ENCODE measurements at places on chromosomes 5 and 9.

DNA sequence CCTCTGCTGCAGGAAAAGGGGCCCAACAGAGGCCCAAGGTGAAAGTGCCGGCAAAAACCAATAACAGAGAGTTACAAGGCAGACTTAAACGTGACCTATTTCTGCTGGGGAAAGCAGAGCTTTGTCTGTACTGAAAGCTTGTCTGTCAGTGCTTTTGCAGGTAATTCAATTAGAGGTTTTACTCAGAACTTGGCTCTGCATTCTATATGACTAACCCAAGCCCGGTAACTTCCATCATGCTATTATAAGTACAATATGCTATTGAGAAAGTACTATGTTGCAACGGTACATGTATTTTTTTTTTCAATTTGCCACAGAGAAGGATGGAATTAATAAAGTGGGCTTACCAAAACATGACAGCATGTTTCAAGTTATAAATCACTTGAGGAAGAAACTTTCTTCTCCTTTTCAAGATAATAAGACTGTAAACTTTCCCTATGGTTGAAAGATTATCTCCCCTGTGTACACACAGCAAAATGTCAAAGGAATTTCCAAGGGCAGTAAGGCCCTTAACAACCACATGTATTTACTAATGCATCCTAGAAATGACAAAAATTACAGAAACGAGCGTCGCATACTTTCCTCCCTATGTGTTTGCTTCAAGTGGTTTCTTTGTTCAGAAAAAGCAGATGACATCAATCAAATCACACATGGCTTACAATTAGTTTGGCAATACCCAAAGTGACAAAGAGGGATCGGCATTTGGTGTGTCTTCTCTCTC lies 282.4 kb downstream of the EFNA5 start:
- DNase-seq = no peak

- DNase-seq = no peak
Measured at GRCh38 chr5:142484821-142485387, 160.1 kb upstream of the SPRY4 start.

- DNase-seq = no peak
Measured at GRCh38 chr9:3865141-3865772, 339.5 kb upstream of the RFX3 start.

GRCh38 chr5:98772415-98773213 lies 849 bp upstream of the RGMB start:
- no peak for DNase-seq

- no peak for DNase-seq
Measured at GRCh38 chr9:96150324-96151227, 151.4 kb downstream of the HSD17B3 start.

GRCh38 chr5:39543335-39543734 lies 118.6 kb upstream of the DAB2 start:
- no peak for DNase-seq

DNA sequence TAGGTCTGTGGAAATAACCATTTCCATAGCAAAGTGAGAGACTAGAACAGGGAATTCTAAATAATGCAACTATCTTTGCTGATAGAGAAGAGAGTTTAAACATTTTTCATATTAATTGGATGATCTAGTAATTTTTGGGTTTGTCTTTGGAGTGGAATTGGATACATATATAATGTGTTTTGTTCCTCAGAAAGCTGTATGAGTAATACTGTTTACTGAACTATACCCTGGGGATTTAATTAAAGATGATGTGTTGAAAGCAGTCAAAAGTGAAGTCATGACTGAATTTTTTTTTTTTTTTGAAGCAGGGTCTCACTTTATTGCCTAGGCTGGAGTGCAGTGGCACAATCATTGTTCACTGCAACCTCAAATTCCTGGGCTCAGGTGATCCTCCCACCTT lies 17.9 kb downstream of the FER start:
- DNase-seq = no peak

DNA sequence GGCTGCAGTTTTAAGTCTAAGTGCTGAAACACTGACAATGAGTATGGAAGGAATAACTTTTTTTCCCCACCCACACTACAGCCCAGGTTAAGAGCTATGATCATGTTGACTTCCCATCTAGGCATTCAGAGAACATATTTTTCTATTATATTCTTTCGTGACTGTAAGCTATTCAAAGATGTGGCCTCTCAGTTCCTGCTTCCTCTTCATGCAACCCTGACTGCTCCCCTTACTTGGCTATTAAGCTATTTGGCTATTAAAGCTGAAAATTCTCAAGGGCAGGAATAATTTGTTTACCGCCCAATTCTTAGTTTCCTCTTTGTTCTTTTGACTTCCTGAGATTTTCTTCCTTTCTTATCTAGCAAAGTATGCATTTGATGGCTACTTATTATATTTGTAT lies 18.6 kb upstream of the ALDH1A1 start:
- DNase-seq = no peak

GRCh38 chr5:147072622-147073021 lies 162.2 kb upstream of the STK32A start:
- DNase-seq = no peak

DNA sequence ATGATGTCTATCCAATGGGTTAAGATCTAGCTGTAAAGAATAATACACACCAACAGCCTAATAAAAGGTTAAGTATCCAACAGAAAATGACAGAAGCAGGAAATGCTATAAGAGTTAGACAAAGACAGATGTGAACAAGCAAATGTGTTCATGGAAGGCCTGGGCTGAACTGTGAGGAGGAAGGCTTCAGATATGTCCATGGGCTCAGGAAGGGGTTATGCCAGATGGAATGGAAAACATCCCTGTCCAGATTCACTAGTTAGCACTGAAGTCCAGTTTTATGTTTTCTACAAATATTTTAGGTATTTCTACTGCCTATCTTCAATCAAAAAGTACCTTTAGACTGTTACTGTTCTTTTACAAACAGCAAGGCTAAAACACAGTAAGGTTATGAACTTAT lies 27.1 kb downstream of the ERAP1 start:
- DNase-seq = no peak

GRCh38 chr5:179798771-179799643 lies 5.2 kb downstream of the LTC4S start:
- no peak for DNase-seq

DNA sequence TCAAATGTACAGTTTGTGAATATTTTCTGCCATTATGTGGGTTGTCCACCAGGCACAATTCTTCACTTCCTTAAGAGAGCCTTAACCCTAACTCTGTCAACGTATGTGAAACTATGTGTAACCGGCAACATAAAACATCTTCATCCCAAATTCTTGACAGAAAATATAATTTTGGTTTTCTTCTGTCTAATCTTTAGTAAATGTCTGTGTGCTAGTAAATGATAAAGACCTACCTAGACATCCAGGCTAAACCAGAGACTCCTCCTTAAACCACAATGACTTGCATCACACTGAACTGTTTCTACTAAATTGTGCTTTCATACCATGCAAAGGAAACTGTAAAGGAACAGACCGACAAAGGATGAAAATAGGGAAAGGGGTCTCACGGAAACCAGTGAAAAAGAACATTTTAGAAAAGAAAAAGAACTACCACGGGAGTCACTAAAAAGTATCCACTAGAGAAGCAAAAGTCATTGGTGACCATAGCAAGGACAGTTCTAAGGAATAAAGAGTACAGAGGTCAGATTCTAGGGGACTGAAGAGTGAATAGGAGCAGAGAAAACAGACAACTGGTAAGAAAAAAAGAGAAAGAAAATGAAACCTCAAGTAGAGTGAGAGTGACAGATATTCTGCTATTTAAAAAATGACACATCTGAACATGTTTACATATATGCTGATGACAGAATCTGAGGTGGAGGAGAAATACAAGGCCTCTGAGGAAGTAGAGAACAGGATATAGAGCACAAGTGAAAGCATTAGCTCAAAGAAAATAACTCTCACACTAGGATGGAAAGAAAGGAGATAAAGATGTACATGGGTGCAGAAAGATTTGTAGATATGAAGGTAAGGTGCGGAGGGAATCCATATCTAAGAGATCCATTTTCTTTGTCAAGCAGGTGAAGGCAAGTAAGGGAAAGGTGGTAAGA lies 49.4 kb downstream of the FNIP1 start:
- DNase-seq = no peak

- DNase-seq = no peak
Measured at GRCh38 chr9:136726118-136726517, 13.7 kb downstream of the DIPK1B start.

DNA sequence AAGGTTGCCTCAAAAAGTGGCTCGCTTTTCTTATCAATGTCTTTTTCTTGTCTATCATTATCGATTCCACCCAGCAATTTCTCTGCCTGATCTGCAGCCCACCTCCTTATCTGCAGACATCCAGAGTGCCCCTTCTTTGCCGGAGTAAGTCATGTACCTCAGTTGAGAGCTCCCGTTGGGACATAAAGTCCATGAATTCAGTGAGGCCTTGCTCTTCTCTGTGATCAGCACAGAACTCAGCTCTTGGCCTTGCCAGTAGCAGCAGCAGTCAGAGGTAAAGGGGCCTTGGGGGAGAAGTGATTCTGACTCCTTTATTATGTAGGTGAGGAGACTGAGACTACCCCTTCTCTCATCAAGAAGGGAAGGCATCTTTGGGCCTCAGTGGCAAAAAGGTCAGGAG lies 24.9 kb upstream of the DCAF12 start:
- no peak for DNase-seq

DNA sequence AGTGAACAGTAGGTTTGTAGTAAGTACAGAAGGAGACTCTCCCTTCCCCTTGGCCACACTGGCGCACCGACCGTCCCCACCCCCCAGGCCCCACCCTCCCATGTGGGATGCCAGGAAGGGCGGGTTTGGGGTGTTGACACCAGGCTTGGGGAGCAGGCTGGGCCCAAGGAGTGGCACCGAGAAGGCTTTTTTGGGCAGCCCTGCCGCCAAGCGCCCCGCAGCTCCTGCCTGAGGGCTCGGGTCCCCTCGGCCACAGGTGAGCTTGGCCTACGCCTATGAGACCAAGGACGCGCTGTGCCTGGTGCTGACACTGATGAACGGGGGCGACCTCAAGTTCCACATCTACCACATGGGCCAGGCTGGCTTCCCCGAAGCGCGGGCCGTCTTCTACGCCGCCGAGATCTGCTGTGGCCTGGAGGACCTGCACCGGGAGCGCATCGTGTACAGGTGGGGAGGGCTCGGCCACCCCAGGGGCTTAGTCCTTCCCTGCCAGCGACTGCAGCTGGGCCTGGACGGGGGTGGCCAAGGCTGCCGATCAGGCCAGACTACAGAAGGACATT lies 7.3 kb downstream of the GRK6 start:
- no peak for DNase-seq

DNA sequence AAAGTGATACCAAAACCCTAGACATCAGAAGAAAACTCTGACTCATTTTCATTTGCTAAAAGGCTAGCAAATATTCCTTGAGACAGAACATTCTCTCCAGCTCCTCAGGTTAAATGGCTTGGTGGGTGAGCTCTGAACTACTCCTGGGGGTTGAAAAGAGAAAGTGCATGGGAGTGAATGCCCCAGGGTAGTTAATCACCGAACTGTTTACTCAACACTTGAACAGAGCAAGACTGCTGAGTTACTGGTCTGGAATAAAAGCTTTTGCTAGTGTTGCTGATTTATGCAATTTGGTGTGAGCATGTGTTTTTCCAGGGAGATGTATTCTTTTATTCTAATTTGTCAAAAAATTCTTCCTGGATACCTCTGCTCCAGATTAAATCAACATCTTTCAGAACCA lies 88.3 kb upstream of the PRDM9 start:
- peak; percentile 7 for DNase-seq

DNA sequence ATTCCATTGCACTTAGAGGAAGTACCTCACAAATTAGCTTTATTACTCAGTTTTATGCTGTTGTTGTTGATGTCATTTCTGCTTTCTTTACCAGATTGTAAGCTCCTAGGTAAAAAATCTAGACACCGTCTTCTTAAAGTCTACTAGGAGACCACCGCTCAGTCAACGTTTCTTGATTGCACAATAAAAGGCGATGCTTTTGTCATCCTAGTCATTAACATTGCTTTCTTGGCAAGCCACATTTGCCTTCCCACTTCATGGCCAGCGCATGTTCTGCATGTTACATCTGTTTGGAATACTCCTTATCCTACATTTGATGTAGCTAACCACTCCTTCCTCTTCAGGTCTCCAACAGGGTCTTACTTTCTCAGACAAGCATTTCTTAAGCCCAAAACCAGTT lies 464.0 kb upstream of the TUSC1 start:
- no peak for DNase-seq

DNA sequence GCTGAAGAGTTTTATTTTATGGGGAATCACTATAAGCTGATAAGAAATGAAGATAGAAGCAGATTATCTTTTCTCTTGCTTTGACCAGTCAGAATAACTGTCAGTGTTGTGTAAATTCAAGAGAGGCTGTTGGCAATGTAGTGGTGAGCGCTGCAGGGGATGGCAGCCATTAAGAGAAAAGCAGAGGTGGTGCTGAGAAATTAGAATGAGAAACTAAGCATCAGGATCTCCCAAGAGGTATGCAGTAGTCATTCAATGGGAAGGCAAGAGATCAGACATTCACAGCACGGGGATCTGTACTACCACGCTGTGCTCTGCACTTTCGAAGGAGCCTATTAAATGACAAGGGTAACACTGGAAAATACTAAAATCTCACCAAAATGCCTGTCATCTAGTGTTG lies 768.5 kb upstream of the ACO1 start:
- no peak for DNase-seq

- DNase-seq = no peak
Measured at GRCh38 chr5:103646698-103647614, 84.4 kb upstream of the NUDT12 start.

DNA sequence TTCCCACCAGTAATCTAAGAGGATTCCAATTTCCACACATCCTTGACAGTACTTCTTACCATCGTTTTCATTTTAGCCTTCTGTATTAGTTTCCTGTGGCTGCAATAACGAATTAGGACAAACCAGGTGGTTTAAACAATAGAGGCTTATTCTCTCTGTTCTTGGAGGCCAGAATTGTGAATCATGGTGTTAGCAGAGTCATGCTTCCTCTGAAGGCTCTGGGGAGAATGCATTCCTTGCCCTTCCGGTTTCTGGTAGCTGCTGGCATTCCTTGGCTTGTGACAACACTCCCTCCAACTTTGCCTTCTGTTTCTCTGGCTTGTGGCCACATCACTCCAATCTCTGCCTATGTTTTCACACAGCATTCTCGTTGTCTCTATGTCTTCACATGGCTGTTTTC lies 23.5 kb downstream of the RIGI start:
- DNase-seq = no peak
